ENCODE measurements at places on chromosomes 2 and 18.

GRCh38 chr2:98419544-98419943 lies 25.1 kb upstream of the INPP4A start:
- DNase-seq = no peak

DNA sequence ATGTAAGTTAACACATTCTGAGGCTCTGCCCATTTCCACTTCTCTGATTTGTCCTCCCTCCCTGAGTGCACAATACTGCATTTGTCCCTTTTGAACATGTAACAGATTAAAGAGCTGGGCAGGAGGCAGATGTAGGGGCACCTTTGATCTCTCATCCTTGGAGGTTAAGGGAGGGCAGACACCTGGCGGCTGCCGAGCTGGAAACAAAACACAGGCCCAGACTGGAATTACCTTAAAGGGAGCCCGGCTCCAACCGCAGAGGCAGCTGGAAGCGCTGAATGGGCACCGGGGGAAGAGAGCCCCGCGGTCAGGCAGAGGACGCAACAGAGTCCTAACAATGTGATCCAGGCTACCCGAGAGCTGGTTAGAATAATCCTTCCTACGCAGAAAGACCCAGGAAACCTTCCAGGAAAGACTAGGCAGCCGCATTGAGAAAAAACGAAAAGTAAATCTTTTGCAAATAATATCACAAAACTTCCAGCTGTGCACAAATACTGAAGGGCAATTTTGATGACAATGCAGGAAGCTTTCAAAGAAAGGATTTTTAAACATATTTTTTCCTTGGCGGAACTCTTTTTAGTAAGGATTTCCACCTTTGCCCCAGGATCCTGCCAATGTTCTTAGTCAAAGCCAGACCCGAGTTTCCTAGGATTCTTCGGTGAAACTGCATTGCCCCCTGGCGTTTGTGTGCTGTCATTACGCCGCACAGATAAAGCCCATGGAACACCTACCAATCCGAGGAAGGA lies 216.0 kb downstream of the TGIF1 start:
- peak; percentile 82 for DNase-seq

DNA sequence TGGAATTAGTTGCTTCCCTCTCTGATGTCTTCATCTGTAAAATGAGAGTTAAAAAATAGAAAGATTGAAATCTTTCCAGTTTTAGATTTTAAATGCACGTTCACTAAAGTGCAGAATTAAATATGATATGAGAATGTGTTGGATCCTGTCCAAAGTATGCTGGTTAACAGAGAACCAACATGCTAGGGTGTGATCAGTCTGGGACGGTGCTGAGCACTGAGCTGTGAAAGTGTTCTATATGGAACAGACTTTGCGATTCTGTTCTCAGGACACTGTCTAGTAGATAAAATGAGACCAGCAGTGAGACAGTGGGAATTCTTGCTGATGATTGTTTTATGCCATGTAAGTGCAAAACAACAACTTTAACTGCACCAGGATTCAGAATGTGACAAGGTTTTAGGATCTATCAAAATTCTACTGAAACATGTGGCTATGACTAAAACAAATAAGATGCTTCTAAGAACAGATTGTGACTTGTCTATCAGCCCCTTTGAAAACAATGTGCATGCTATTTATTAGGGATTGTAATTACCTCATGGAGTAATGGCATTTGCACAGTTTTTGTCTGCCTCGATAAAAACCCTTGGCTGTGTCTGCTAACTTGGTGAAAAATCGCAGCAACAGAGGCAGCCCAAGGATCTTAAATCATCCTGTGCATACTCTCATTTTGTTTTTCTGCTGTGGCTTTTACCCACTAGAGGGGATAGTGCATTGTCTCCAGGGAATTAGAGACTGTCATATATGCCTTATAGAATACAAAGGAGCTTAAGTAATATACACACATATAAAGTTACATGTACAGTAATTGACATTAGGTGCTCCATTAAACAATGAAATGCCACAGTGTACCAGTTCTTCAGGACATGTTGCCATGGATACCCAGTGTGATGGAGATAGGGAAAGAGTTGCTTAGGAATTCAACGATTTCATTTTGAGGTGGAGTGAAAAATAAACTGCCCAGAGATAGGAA lies 55.1 kb downstream of the MAP3K20 start:
- DNase-seq = no peak

- no peak for DNase-seq
These were observed 102.6 kb downstream of the DPP10 start for GRCh38 chr2:114545052-114545451.

- no peak for DNase-seq
These were observed 494.9 kb downstream of the NYAP2 start for GRCh38 chr2:225894236-225894980.

DNA sequence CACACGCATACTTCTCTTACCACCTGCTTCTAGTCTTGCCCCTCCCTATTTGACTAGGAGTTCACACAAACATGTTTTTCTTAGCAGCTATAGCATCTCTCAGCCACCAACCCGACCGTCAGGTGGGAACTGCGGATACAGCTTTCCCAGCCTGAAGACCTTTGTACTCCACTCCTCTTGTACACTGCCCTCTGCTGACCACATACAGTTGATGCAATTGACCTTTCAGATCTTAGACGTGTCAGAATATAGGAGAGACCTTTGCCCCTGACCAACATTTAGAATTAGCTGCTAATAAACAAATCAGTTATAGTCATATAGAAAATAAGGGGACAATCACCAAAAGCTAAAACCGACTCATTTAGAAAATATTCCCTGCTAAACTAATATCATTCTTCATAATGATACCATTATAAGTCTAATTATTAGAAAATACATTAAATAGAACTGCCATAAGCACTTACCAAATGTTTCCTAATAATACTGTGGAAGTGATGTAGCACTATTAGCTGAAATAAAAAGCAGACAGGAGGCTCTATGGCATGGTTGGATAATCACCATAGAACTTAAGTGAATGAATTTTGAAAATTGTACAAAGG lies 208.4 kb downstream of the RAD51AP2 start:
- DNase-seq = no peak

GRCh38 chr2:10514273-10514672 lies 66.1 kb upstream of the ODC1 start:
- DNase-seq = no peak

DNA sequence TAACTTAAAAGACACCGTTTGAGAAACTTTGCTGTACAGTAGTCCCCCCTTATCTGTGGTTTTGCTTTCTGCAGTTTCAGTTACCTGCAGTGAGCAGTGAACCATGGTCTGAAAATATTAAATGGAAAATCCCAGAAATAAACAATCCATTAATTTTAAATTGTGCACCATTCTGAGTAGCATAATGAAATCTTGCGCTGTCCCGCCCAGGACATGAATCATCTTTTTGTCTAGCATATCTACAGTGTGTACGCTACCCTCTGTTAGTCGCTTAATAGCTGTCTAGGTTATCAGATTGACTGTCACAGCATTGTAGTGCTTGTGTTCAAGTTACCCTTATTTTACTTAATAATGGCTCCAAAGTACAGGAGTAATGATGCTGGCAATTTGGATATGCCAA lies 6.1 kb downstream of the ARPC2 start:
- DNase-seq = no peak

- DNase-seq = peak; percentile 3
These were observed 58.8 kb downstream of the ACKR3 start for GRCh38 chr2:236628256-236628901.

GRCh38 chr18:55588111-55588869 lies at the start of gene TCF4:
TCF4 (minus strand) TSS chr18:55588192; CDS start chr18:55587116, 1,076 bp downstream.
- peak; percentile 87 for DNase-seq

- DNase-seq = no peak
These were observed 22.3 kb upstream of the SERPINB5 start for GRCh38 chr18:63454497-63454896.

- no peak for DNase-seq
These were observed 84.5 kb upstream of the RBBP8 start for GRCh38 chr18:22848615-22849014.

DNA sequence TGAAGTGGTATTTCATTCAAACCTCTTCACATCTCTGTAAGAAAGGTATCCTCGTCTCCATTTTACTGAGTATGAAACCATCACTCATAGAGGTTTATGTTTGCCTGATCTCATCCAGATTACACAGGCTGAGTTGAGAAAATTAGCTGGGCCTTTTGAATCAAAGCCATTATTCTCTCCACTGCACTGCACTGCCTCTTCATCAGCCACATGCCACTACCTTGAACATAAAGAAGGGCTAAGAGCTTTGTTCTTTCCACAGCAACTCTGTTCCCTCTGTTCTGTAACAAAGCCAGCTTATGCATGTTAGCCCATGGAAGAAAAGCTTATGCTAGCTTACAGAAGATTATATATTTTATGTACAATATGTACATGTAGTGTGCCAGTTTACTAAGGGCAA lies 362.6 kb upstream of the DLGAP1 start:
- DNase-seq = no peak

GRCh38 chr2:222436040-222436413 lies 11.7 kb downstream of the SGPP2 start:
- DNase-seq = no peak

DNA sequence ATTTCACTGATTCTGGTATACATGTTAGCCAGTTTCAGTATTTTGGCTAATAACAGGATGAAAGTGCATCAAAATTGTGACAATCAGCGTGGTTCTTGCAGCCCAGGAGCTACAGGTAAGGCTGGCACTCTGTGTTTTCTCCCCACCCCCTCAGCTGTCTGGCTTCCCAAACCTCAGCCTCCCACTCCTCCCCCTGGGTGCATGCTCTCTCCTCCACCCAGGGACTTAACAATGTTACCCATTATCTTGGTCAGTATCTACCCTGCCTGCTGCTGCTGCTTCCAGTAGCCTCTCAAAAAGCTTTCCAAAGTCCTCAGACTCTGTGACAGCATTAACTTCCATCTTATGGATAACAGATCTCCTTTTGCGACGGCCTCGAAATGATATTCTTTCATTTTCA lies 41.0 kb downstream of the TRABD2A start:
- DNase-seq = no peak

GRCh38 chr2:168528016-168528415 lies 71.9 kb downstream of the CERS6 start:
- DNase-seq = no peak

GRCh38 chr18:22549260-22549937 lies 131.7 kb upstream of the CTAGE1 start:
- no peak for DNase-seq
